ENCODE measurements at places on chromosomes 16 and 17. TPM values are rescaled to one million over a fixed set of nuclear protein-coding genes. Genes with fewer than 3 reads are reported as not detected.

The ZSCAN10 gene
- total RNA-seq: not detected

The ABCC6 gene
- 0.29 TPM for total RNA-seq

The SYCE1L gene
- total RNA-seq: 0.22 TPM

The DPEP3 gene
- not detected for total RNA-seq

The MT1A gene
- not detected for total RNA-seq

All from placental pericyte (primary cell).